ENCODE measurements at places on chromosomes 16 and 17.

- DNase-seq: no peak
Observed at GRCh38 chr17:42294469-42295398, 6.4 kb downstream of the STAT5A start.

- no peak for DNase-seq
Observed at GRCh38 chr16:65353183-65353582, 231.3 kb upstream of the CDH11 start.

DNA sequence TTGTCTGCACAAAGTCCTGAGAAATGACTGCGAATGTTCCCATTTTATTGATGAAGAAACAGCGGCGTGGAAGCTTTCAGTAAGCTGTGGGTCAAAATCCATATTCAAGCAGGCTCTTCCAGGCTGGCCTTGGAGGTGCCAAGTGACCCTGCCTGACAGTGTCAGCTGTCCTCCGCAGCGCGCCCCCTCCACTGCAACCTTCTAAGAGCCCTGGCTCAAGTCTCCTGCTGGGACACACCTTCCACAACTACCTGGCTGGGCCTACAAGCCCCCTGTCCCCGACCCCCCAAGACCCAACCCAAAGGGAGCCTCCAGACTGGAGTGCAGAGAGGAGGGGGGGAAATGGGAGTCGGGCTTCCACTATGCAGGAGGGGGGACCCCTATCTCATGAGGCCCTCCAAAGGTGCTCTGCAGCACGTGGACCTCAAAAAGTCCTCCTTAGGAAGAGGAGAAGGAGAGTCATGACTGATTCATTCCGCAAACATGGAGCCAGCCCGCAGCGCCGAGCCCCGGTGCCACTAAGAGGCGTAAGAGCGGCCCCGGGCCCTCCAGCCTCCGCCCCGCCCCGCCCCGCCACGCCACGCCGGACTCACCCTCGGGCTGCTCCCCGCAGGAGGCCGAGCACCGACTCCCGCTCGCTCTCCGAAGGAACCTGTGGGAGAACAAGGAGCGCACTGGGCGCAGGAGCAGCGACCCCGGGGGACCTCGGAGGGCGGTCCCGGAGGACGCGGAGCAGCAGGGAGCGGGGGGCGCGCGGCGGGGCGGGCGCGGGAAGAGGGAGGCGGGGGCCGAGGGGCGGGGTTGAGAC is 574 bp downstream of the MPP3 start:
- DNase-seq: no peak

- no peak for DNase-seq
Observed at GRCh38 chr17:246851-247421, 65.5 kb upstream of the DOC2B start.

DNA sequence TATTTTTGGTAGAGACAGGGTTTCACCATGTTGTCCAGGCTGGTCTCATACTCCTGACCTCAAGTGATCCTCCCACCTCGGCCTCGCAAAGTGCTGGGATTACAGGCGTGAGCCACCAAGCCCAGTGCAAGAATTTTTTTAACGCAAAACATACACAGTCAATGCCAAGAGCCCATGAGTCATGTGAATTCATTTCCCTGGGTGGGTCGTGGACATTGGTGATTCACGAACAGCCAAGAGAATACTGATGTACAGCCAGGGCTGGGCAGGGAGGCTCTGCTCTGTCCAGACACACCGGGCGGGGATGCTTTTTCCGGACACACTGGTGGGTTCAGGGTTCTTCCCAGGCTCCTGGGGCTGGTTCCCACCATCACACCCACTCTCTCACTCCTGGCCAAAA is 17.7 kb downstream of the SLC38A8 start:
- no peak for DNase-seq

GRCh38 chr17:19398301-19399181 is 11.6 kb upstream of the MFAP4 start:
- DNase-seq: no peak

DNA sequence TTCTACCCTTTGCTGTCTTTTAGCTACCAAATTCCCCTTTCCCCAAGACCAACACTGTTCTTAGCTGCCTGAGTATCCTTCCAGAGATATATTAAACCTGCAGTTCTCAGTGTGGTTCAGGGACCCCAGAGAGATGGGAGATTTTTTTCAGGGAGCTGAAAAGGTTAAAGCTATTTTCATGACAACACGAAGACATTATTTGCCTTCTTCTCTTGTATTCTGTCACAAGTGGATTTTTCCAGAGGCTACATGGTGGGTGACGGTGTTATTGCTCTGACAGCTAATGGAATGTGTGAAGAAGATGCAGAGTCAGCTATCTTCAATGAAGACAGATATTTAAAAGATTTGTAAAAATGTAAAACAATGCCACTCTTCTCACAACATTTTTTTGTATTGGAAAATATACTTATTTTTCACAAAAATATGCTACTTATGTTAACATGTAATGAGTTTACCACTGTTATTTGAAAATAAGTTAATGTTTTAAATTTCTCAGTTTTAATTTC is 69.0 kb downstream of the CFDP1 start:
- no peak for DNase-seq

DNA sequence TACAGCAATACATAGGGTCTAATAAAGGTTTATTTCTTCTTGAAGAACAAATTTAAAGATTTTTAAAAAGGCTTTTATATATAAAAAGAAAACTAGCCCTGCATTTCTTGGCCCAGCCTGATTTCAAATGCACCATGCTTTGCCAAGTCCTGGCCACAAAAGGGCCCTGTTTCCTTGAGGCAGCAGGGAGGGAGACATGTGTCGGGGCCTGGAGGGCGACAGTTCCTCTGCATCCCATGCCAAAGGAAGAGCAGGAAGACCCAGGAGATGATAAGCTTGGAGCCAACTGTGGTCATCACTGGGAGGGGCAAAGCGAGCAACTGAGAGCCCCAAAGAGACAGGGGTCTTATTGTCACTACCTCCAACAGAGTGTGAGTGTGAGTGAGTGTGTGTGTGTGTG is 571.5 kb upstream of the PSMD7 start:
- no peak for DNase-seq

DNA sequence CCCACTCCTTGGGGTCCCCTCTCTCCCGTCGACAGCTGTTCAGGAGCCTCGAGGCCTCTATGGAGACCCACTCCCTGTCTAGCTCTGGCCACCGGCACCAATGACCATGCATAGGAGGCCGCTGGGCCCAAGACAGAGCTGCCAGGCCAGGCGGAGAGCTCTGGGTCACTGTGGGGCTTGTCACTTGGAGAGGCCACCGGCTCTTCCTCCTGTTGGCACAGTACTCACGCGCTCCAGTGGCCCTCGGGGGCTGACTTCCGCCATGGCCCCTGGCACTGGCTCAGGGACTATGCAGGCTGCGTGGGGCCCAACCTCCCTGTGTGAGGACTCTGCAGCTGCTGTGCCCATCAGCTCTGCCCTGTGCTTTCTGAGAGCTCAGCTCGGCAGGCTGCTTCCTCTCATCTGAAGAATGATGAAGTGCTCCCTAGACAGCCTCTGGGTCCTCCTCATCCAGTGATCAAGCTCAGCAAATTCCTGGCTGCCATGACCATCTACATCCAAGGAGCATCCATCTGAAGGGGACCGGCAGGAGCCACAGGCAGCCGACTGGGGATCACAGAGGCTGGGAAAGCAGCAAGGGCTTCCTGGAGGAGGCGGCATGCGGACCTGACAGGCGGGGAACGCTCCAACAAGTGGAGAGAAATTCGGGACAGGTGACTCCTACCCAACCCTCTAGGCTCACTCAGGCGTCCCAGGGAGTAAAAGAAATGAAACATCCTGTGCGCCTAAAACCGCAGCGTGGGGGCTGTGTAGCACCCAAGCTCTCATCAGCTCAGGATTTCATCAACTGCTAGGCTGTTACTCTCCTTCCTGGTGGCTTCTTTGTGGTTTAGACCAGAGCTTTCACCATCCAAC is 16.8 kb downstream of the GALNS start:
- DNase-seq: no peak

DNA sequence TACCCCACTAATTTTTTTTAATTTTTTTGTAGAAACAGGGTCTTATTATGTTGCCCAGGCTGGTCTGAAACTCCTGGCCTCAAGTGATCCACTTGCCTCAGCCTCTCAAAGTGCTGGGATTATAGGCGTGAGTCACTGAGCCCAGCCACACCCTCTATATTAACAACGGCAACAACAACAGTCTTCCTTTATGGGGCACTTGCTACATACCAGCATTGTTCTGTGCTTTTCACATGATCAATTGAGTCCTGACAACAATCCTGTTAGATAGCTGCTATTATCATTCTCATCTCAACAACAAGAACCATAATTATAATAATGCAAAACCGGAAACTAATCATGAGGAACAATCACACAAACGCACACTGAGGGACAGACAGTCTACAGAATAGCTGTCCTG is 12.6 kb upstream of the ARL5C start:
- no peak for DNase-seq

DNA sequence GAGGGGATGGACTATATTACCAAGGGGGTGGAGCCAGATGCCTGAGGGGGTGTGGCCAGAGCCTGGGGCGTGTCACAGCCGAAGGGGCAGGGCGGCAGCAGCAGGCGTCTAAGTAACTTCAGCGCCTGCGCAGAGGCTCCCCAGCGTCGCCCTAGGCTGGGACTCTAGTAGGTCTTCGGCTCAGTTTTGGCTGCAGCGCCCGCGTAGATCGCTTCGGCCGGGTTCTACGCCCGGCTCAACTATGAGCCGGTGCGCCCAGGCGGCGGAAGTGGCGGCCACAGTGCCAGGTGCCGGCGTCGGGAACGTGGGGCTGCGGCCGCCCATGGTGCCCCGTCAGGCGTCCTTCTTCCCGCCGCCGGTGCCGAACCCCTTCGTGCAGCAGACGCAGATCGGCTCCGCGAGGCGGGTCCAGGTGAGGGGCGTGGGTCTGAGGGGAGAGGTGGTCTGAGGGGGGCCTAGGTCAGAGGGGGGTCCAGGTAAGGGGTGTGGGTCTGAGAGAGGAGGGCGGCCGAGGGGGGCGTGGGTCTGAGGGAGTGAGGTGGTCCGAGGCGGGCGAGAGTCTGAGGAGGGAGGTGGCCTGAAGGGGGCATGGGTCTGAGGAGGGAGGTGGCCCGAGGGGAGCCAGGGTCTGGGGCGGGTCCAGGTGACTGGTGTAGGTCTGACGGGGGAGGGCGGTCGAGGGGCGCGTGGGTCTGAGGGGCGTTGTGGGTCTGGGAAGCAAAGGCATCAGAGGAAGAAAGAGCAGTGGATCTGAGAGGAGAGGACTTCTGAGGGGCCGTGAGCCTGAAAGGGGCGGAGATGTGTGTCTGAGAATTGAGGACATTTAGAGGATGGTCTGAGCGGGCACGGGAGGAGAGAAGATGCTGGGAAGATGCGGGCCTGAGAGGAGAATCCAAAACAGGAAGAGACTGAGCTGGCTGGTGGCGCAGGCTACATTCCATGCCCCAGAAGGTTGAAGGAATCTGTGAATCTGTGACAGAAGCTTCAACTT is at the start of gene LPCAT2:
LPCAT2 (plus strand) TSS at position 132 of the 991 bp plus-strand sequence; CDS start at position 242, 110 bp downstream.
- DNase-seq: no peak

DNA sequence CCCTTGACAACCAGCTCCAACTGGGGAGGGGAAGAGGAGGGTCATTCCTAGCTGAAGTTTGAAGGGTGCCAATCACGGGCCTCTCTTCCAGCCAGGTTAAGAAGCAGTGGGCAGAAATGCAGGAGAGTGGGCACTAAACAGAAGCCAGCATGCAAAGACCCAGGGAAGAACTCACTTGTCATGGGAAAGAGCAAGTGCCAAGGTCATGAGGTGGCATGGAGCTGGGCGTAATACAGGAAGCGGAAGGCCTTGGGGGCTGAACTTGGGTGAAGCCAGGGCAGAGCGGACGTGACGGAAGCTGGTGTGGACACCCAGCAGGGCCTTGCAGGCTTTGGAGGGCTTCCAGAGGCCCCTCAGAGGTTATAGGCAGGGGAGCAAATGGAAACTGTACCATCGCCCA is 302.1 kb downstream of the MAF start:
- no peak for DNase-seq

- DNase-seq: no peak
Observed at GRCh38 chr17:9199571-9200551, 178.6 kb downstream of the NTN1 start.

GRCh38 chr17:59533694-59534093 is 31.7 kb upstream of the DHX40 start:
- DNase-seq: no peak

DNA sequence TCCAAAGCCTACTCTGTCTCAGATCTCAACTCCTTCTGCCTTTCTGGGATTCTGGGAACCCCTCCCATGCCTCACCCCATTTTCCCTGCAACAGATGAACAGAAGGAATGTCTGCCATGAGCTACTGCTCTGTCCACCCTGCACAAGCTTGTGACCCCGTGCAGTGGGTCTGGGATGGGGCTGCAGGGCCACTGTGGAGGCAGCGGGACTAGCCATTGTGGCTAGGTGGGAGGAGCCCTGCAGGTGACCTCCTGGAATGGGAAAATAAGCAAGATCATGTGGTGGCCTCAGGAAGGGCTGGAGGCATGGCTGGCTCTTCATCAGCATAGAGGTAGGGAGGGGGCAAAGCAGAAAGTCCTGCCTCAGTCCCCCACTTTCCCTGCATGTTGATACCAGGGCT is 13.7 kb downstream of the PDP2 start:
- no peak for DNase-seq

- DNase-seq: no peak
Observed at GRCh38 chr16:54649876-54650275, 280.8 kb upstream of the IRX5 start.

DNA sequence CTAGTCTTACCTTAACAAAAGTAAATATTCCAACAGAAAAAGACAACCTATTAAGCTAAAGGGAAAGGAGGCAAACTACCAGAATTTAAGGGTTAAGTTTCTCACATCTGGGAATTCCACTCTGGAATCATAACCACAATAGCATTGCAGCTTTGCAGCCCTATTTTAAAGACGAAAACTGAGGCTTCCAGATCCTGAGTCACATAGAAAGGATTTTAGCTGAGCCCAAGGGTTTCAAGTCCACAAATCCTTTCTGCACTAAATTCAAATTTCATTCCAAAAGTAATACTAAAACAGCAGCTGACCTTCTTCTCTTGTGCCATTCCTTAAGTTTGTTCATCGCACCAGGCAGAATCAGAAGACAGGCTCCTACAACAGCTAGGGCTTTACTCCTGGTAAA is 17.8 kb downstream of the XYLT1 start:
- no peak for DNase-seq

GRCh38 chr16:58252716-58253115 is 42.1 kb downstream of the PRSS54 start:
- DNase-seq: no peak
